ENCODE measurements at places on chromosomes 12 and 14.
A peak's percentile ranks its signal among the peaks of the same experiment; 100 is the strongest.

DNA sequence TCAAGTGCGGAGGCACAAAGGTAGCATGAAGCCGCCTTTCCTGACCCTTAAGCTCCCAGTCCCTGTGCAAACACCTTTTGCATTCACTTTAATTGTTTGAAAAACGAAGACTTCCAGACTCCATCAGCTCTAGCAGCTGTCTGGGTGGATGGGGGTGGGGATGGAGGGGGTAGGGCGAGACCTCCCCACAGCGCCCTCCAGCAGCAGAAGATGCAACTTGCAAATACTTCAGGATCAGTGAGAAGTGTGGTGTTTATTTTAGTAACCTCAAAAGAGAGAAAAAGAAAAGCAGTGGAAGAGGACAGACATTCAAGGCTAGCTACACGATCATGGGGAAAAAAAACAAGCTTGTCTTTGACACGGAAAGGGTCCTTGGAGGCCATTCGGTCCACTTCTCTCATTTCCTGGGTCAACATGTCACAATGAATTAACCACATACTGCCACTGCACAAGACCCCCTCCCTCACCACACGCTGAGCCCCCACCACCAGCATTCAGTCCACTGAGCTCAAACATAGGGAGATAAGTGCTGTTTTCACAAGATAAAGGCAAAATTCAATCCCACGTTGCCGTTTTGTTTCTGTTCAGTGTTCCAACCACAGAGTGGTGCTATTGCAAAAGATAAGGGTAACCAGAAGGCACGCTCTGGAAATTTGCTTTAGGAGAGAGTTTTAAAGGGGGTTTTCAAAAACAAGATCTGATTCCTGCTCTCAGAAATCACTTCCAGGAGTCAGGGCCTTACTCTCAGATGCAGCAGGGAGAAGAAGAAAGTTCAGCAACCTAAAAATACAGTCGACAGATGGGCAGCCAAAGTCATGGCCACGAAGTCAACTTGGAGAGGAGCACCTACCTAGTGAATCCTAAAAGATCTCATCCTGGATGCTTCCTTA, 3.3 kb upstream of the NTF3 start:
- DNase-seq: no peak

DNA sequence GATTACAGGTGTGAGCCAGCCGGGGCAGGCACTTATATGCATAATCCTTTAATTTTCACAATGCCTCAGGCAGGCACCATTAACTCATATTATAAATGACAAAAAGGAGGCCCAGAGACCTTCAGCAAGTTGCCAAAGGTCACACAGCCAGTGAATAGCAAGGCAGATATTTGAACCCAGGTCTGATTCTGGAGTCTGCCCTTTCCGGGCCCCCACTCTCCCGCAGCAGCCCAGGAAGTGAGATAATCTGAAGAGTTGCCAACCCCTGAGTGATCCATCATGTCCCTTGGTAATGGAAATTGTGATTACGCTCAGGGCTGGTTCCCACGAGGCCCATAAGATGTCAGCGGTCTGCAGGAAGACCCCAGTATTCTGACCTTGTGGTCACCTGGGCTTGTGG, 95.3 kb upstream of the MED13L start:
- DNase-seq: no peak

- peak; percentile 13 for DNase-seq
These were observed 860.3 kb downstream of the DIO2 start for GRCh38 chr14:79351011-79351410.

DNA sequence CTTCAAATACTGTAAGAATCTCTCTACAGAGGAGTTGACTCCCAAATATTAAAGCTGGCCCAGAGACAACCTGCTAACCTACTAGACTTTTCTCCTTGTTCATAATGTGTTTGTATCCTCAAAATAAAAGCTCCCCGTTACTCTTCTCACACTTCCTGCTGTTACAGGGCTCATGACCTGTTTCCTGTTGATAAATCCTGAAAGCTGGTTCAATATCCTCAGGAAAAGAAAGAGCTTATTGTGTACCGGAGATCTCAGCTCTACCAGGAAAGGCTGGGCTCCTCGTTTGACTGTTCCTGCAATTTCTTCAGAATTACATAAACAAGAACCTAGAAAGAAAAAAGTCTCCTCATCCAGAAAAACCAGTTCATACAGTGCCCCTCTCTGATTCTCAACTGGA, 30.8 kb downstream of the CLEC1A start:
- no peak for DNase-seq

DNA sequence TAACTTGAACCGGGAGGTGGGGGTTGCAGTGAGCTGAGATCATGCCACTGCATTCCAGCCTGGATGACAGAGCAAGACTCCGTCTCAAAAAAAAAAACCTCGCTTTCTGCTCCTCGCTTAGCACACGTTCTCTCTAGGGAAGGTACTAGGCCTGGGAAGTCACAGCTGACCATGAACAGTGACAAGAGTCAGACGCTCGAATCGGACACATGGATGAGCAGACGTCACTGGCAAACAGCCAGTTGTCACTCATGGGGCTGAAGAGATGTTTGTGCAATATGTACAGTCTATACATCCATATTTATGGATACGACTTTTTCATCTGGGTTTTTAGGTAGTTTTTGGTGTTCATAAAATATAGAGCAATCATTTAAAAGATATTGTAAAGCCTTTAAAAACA, 19.4 kb downstream of the TCHP start:
- no peak for DNase-seq

- no peak for DNase-seq
These were observed 110.2 kb downstream of the PLXNC1 start for GRCh38 chr12:94258593-94258992.

DNA sequence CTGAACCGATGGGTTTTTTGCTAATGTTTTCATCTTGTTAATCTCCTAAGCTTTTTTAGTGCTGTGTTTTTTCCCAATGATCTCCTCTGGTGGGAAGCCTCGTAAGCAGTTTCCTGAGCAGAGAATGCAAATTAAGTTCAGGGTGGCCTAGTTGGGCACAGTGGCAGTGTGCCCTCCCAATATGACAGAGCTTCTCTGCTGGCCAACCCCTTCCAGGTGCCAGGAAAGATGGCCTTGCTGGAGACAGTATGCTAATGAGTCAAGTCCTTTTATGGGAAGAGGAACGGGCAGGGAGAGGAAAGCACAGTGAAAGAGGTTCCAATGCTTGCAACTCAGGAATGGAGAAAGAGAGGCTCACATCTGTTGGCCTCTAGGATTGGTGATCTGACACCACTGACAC, 115.8 kb downstream of the GCH1 start:
- no peak for DNase-seq

DNA sequence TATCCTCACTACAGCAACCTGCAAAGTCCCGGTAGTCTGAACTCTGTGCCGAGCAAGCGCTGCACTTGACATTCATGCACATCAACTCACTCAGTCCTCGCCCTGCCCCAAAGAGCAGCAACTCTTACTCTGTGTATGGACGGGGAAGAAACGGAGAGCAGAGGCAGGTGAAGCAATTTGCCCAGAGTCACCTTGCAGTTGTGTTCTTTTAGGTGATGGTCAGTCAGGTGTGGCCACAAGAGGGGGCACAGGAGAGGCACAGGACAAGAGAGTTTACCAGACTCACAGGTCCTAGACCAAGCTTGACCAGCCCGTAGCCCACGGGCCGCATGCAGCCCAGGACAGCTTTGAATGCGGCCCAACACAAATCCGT, 39.1 kb downstream of the TSPAN11 start:
- DNase-seq: no peak

- no peak for DNase-seq
These were observed 135.1 kb downstream of the SLC38A1 start for GRCh38 chr12:46133751-46134150.

DNA sequence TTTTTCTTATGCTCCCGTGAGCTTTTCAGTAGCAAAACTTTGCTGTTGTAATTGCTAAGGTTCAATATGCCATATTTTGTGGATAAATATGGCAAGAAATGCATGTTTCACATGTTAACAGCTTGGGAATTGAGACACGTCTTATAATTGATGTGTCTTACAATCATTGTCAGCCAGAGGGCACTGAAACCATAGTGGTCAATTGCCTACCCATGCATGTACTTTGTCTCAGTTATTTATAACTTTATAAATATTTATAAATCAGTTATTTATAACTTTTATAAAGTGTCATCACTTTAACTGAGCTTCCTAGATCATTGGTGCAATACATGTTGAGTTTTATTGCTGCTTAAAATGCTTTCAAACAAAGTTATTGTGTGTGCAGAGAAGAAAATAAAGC, 82.0 kb downstream of the CATSPERB start:
- peak; percentile 37 for DNase-seq

DNA sequence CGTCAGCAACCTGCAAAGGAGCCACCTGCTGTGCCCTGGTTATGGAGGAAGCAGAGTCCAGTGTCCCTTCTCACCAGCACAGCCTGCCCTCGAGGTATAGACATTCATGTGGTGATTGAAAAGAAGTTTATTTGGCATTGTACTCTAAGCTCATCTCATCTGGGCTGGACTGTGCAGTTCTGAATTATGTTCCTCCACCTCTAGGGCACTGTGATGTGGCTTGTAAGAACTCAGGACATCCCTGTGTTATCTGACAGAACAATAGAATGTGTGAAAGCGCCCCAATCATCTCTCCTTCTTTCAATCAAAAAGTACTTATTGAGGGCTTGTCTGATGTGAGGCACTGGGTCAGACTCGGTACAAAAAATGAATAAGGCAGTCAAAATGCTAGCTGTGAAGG, 140.1 kb downstream of the DHRS2 start:
- DNase-seq: no peak

GRCh38 chr14:59309291-59309900, 120.9 kb downstream of the DAAM1 start:
- peak; percentile 39 for DNase-seq

DNA sequence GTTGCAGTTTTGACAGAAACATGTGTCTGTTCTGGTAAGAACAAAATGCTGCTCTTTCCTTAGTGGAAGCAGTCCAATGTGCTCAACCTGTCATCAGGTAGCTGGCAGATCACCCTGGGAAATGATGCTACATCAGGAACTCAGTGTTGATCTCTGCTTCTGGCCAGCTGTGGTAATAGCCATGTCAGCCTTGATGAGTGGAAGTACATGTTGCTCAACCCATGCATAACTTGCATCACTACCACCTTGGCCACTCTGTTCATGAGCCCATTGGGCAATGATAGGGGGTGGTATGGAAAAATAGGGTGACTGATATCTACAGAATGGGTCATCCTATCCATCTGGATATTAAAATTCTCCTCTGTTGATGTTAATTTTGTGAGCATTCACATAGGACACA, 411.0 kb downstream of the C12orf50 start:
- DNase-seq: no peak

GRCh38 chr14:28608443-28608842, 158.1 kb upstream of the FOXG1 start:
- no peak for DNase-seq

DNA sequence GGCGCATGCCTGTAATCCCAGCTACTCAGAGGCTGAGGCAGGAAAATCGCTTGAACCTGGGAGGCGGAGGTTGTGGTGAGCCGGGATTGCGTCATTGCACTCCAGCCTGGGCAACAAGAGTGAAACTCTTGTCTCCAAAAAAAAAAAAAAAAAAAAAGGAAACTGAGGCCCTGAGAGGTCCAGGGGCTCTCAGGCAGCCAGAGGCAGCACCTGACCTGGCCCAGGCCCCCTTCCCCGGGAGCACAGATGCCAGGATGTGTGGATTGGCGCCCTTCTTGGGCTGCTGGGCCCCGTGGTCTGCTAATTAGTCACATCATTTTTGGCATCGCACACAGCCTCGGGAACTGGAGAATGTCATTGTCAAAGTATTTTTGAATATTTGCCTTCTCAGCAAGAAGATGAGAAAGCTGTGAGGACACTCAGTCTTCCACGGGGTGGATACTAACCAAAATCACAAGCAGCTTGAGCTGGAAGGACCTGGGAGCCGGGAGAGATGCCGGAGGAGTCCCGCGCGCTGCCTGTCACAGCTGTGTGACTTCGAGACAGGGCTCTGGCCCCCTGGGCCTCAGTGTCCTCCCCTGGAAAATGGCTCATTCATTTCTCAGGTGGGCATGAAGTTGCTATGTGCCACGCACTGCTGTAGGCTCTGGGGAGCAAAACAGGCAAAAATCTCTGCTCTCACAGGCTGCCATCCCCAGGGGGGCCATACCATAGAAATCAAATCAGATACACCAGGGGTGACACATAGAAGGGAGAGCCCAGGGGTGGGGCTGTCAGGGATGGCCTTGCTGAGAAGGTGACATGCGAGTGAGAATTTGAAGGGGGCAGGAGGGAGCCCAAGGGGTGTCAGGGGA, 12.5 kb upstream of the RCOR1 start:
- no peak for DNase-seq

DNA sequence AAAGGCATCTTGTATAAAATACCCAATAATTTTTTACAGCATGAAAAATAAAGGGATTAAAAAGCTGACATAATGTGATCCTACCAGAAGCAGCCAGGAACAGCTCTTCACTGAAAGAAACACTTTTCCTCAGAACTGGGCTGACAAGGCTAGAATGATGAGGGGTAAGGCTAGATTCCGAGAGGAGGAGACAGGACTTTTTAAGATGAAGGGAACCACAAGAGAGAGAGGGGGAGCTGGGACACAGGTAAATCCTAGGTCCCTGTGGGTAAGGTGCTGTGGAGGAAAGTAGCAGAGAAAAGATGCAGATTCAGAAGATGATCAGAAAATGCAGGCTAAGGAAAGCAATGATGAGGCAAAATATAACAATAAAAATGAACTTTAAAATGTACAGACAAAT, 29.5 kb downstream of the C2CD5 start:
- no peak for DNase-seq

DNA sequence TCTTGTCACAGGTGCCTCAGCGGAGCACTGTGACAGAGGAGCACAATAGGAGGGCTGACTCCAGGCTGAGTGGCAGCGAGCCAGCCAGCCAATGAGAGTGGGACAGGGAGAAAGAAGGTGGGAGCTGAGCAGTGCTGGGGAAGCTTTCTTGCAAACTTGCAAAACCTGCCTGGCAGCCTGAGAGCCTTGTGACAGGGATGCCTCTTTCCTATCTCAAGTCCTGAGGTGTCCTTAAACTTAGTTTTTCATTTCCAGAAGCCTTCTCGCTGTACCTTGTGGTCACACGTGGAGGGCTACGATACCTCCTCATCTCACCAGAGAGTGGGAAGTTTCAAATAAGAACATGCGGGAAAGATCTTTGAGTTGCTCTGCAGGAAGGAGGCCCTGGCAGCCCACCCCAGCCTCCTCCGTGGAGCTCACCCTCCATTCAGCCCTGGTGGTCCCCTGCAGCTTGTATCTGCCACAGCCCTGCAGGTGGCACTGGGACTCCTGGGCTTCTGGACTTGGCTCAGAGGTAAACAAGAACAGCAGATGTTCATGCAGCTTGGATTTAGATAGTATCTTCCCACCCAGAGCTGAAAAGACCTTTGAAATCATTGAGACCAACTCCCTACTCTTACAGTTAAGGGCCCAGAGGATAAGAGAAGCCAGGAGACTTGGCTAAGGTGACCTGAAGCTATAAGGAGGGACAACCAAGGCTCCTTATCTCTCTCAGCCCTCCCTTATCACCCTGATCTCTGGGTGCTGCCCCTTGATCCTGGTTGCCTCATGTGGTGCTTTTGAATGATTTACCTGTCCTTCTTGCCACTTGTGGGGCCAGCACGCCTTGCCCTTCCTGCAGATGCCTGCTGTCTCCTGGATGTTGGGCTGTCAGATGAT, 153.5 kb upstream of the MAX start:
- DNase-seq: no peak

DNA sequence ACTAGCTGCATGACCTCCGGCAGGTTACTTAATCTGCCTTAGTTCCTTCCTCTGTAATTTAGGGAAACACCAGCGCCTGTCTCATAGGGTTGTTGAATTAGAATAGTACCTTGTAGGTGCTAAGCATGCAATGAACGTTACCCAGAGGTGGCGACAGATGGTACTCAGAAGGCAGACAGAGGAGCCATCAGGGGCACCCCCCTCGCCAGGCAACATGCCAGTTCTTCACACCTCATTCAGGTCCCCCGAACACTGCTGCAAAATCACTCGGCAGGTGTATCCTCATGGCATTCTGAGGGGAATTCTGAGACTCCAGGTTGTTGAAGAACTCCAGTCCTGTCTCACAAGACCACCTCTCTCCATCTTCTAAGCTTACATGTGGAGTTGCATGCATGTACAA, 10.1 kb downstream of the ISM2 start:
- DNase-seq: no peak

Data from retinal pigment epithelial cell (primary cell).